Fibroblast of skin of left biceps (primary cell): ENCODE measurements at places on chromosomes 12 and 14.

DNA sequence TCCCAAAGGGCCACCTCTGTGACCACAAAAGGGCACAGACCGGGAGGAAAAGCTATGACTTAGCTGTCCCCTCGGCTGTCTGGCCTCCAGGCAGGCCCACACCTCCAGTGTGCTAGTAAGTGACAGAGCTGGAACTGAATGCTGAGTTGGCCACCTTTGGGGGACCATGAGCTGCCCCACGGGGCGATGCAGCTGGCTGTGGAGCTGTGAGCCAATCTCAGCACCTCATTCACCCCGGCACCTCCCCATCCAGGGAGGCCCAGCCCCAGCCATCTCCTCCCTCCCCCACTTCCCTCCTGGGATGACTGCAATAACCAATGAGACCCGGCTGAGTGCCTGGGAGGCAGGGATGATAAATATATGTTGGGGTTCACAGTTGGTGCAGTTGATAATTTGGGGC, 12.2 kb upstream of the TESC start:
- no peak for DNase-seq

DNA sequence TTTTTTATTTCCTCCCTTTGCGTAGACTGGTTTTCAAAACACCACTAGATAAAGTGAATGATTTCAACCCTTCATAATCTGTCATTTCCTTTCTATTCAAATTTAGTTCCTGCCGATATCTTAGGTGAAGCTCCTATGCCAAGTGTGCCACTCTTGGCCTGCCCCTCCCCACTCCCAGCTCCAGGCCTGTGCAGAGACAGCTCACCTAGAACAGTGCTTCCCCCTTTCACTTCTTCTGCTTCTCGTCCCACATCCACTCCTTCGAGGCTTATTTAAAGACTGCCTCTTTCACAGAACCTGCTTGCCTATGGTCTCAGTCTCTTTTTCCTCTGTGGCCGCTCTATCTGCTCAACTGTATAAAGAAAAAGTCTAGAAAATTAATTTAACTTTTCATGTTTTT, 473.8 kb downstream of the RAD51B start:
- no peak for DNase-seq

- DNase-seq = peak; percentile 3
These were observed 20.3 kb upstream of the TMX1 start for GRCh38 chr14:51219473-51220448.

DNA sequence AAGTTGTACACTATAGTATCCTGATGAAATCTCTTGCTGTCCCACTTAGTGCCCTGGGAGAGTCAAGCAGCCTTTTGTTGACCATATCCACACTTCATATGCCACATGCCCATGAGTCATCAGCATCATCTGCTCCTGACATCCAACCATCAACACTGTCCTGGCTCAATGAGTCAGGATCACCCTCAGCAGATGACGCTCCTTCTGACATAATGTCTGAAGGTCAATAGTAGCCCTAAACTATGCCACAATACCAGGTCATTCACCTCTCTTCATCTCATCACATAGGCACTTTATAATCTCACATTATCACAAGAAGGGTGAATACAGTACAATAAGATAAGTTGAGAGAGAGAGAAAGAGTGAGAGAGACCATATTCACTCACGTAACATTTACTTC, 369.0 kb upstream of the FAR2 start:
- no peak for DNase-seq

GRCh38 chr12:41362931-41363330, 174.8 kb downstream of the PDZRN4 start:
- DNase-seq = no peak

GRCh38 chr12:39277416-39277815, 165.5 kb downstream of the KIF21A start:
- DNase-seq = no peak

GRCh38 chr12:14825256-14825655, 11.3 kb upstream of the SMCO3 start:
- DNase-seq = no peak

- peak; percentile 17 for DNase-seq
These were observed 55.9 kb downstream of the DYNC1H1 start for GRCh38 chr14:102020058-102020971.

DNA sequence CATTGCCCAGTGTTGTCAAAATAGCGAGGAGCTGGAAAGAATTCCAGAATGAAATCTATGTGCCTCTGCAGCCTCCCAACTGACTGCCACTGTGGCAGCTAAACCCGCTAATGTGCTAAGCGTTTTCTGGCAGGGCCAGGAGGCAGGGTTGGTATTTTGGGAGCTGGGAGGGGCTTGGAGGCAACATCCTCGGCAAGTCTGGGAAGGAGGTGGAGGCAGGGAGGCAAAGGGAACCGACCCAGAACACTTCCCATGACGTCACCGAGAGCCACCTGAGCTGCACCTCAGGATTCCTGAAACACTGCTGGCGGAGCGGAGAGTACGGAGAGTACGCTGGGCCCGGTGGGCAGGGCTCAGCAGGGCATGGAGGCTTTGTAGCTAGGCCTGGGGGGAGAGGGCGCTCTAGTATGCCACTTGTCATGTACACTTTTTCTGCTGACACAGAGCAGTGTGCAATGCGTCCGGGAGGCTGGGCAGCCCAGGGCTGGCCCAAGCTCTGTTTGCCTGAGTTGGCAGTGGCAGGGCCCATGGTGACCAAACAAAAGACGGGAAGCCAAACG, 81.5 kb downstream of the DPF3 start:
- DNase-seq = no peak

GRCh38 chr14:55752580-55753390, 172.8 kb downstream of the KTN1 start:
- DNase-seq = peak; percentile 9

DNA sequence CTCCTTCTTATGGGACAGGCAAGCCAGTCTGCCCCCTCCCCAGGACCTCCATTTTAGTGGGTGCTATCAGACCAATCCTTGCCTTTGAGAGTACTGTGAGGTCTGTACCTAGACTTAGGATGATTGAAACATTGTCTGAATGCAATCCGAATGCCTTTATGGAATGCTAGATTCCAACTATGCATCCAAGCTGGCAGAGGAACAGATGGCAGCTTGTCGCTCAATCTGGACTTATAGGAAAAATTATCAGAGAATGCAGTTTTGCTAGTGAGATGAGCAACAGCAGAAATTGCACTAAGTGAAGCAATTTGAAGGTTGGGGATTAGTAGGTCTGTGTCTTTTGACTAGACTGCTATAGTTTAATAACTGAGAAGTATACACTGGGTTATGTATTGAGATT, 109.1 kb downstream of the DYRK2 start:
- DNase-seq = no peak

- DNase-seq = no peak
These were observed 15.5 kb upstream of the FKBP4 start for GRCh38 chr12:2779281-2779680.

DNA sequence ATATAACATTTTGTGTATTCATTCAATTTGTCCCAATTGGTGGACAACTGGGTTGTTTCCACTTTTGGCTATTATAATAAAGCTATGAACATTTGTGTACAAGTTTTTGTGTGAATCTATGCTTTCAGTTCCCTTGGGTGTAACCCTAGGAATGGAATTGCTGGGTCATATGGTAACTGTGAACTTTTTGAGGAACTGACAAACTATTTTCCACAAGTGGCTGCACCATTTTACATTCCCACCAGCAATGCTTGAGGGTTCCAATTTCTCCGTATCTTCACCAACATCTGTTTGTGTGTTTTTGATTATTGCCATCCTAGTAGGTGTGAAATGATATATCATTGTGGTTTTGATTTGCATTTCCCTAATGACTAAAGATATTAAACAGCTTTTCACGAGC, 13.0 kb downstream of the LPCAT3 start:
- DNase-seq = no peak

DNA sequence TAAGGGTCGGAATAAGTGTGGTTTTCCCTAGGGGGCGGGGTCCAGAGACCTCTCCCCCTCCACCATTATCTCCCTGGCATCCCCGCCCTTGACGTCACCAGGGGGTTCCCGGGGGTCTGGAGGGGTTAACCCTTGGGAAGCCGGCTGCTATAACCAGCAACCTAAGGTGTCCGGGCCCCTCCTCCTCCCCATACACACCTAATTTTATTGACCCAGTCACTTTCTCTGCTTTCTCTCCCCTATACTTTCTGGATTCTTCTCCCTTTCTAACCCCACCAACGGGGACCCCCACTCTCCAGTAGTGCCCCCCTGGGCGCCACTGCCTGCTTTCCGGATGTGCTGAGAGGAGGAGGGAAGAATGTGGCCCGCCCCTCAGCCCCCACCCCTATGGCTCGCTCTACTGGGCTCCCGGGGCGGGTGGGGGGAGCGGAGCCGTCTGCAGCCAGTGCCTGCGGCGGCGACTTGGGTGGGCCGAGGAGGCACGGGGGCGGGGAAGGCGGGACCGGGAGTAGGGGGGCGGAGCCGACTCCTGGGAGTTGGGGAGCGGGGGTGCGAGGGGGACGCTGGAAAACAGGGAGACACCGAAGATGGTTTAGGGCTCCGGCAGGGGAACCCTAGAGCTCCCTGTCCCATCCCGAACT, 1.8 kb downstream of the GLI1 start:
- DNase-seq = peak; percentile 49

GRCh38 chr14:55599250-55599879, 19.4 kb downstream of the KTN1 start:
- no peak for DNase-seq

DNA sequence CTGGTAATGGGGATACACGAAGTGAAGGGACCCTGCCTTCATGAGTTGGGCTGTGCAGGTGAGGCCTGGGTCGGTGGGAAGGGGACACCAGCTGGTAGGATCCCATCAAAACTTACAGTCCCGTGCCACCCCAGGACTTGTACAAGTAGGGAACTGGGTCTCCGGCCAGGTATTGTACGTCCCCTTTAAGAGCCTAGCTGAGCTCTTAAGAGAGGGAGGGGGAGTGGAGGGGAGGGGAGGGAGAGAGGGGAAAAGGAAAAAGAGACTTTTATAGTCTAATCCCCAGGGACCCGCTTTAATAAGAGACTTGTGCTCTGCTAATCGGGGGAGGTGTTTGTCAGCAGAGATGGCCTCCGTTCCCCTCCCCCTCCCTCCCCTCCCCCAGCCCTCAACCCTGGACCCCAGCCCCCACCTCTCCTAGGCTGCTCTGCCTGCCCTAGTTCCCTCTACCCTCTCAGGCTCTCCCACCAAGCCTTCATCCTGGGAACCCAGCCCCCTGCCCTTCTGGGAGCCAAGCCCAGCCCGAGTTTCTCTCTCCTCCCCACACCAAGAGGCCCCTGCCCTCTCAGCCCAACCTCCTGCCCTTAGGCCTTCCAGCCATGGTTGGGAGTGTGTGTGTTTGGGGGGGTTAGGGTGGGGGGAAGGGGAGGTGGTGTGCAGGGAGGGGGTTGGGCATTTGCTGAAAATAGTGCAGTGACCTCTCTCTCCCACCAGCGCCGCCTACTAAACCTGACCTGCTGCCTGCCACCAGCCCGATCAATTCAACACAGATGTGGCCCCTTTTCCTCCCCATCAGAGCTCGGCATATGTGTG, 2.6 kb downstream of the GDF11 start:
- peak; percentile 33 for DNase-seq

DNA sequence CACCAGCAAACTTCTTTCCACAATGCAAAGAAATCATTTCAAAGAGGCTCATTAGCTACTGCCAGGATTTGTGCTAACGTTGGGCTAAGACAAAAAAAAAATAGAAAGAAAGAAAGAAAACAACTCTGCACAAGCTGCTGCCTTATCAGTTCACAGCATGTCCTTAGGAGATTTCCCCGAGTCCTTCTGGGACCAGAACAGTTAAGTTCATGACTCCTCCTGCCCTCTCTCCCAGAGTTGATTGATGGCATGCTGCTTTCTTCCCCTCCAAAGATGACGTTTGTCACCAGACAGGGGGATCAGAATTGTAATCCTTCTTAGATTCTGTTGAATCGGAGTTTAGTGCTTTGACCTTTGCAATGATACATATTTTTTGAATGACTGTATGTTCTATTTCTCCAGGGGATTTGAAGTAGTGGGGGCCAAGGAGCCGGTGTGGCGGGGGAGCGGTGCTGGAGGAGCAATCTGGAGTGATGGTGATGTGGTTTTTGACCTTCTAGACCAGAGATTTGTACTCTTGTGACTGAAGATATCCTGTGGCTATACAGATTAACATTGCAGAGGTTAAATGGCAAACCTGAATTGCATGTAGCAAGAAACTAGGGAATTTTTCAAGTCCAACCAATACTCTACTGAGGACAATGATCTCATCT, 409.2 kb upstream of the TMPO start:
- no peak for DNase-seq

GRCh38 chr14:47536341-47536740, 139.1 kb downstream of the MDGA2 start:
- DNase-seq = no peak

- DNase-seq = no peak
These were observed 33.3 kb downstream of the ITPR2 start for GRCh38 chr12:26799741-26800140.

DNA sequence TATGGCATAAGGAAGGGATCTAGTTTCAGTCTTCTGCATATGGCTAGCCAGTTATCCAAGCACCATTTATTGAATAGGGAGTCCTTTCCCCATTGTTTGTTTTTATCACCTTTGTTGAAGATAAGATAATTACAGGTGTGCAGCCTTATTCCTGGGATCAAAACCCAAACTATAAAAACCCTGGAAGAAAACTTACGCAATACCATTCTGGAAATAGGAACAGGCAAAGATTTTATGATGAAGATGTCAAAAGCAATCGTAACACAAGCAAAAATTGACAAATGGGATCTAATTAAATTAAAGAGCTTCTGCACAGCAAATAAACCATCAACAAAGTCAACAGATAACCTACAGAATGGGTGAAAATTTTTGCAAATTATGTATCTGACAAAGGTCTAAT, 128.5 kb upstream of the DCN start:
- DNase-seq = no peak
